Stimulated activated CD8-positive, alpha-beta memory T cell treated with anti-CD3 and anti-CD28 coated beads, Interleukin-15, amount 100 ng/mL, for 4 hours (primary cell): ENCODE measurements at places on chromosomes 12 and 14.

DNA sequence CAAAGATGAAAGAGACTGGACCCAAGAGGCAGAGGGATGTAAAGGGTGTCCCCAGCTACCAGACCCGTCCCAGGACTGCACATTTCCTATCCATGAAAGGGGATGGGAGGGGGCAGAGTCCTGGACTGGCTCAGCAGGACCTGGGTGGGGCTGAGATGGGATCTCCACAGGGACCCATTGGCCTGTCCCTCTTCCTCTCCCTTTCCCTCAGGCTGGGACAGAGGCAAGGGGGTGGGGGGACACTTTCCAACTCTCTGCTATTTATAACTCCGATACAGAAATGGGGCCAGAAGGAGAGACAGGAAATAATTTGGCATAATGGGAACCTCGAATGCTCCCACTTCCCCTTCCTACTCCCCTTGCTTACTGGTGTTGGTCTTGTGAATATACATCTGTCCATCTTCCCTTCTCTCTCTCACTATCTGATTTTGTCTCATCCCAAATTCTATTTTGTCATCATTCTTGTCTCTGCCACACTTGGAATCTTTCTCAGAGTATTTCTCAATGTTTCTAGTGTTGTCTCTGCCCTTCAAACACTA lies 1.1 kb upstream of the ITGA7 start:
- no peak for DNase-seq

DNA sequence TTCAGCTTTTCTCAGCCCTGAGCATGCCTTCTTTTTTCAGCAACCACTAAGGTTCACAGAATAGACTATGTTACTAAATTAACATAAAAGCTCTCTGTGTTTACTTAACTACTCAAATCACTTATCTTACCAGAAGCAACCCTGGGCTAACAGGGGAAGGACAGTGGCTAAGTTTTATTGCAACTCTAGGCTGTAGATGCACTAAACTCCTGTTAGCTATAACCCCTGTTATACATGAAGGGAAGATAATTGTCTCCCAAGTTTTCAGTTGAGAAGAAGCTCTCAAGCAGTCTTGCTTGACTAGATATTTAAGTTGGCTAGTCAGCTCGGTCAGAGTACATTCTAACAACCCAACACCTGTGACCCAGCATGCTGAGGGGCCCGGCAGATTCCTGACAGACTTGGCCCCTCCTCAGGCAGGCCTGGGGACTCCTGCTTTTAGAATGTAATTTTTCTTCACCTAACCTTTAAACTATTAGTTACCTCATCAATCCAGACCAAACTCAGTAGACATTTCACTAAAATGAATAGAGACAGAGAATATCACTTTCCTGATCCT lies 464.5 kb downstream of the EGLN3 start:
- no peak for DNase-seq

DNA sequence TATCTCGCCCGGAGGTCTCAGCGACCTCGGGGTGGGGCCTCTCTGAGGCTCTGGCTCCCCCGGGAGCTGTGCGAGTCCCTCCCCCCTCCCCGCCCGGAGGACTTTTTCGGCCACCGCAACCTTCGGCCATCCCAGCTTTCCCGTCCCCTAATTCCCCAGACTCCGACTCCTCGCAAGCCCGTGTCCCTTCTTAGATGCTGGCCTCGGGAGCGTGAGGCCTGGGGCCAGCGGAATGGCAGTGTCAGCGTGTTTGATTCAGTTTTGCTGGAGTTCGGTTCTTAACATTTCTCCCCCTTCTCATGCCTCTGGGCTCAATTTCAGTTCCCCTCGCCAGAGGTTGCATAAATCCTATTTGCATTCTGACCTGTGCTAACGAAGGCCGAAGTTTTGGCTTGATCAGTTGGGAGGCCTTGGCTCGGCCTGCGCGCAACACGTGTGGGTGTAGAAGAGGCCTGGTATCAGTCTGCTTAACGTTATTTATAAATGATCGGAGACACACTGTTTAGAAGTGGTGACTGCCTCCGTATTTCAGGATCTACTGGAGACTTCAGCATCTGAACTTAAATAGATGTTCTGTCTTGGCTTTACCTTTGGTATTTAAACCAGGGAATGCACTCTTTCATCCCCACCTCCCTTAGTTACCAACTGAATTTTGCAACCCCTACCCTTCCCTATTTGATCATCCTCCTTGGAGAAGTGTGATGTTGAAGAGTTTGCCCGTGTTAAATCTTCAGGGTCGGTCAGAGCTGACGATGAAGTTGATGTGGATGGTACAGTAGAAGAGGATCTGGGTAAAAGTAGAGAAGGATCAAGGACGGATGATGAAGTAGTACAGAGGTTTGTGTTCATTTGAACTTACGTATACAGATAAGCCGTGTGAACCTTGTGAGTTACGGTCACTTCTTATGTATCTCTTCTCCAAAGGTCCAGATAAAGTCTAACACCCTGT lies 851 bp downstream of the HSP90B1 start:
- peak; percentile 3 for DNase-seq

- peak; percentile 13 for DNase-seq
Measured at GRCh38 chr14:91509083-91509877, 830 bp downstream of the PPP4R3A start.

GRCh38 chr12:49201595-49202295 lies 12.9 kb upstream of the TUBA1A start:
- DNase-seq, result no peak

GRCh38 chr14:51538973-51539372 lies 112.7 kb upstream of the FRMD6 start:
- DNase-seq, result no peak

- no peak for DNase-seq
Measured at GRCh38 chr14:54671537-54671936, 104.6 kb downstream of the SAMD4A start.

GRCh38 chr12:32893458-32893857 lies 3.1 kb downstream of the PKP2 start:
- DNase-seq, result no peak

DNA sequence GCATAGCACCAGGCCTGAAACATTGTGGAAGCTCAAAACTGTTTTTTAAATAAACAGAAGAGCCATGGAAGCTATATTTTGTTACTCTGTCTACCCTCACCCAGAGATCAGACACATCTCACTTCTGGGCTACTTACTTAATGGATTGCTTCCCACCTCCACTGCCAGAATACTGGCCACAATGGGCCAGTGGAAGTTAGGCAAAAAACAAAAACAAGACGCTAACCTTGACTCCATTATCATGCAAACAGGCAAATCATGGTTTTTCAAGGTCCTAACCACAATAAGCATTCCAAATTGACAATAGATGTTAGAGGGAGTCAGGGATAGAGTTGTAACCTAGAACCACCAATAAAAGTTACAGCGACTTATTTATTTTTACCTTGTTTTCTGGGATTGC lies 52.7 kb upstream of the PTCSC3 start:
- no peak for DNase-seq

DNA sequence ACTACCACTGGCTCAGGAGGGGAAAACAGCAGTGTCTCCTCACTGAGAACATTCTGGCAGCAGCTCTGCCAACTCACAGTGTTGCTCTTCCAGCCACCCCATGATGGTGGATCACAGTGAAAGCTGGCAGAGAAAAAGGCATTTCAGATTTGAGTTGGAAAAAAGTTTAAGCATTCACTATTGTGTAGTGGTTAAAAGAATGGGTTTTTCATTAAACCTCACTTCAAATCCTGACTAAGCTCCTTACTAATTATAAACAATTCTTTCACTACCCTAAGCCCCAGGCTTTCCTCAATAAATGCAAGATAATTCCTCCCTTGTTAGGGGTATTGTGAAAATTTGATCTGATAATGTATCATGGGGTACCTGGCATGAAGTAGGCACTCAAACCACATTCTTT lies 518.1 kb downstream of the SNAPC1 start:
- no peak for DNase-seq

- no peak for DNase-seq
Measured at GRCh38 chr14:28130610-28131284, 635.8 kb upstream of the FOXG1 start.

- DNase-seq, result no peak
Measured at GRCh38 chr14:64938972-64939816, 3.4 kb downstream of the GPX2 start.

- no peak for DNase-seq
Measured at GRCh38 chr12:96751626-96752025, 155.4 kb upstream of the NEDD1 start.

DNA sequence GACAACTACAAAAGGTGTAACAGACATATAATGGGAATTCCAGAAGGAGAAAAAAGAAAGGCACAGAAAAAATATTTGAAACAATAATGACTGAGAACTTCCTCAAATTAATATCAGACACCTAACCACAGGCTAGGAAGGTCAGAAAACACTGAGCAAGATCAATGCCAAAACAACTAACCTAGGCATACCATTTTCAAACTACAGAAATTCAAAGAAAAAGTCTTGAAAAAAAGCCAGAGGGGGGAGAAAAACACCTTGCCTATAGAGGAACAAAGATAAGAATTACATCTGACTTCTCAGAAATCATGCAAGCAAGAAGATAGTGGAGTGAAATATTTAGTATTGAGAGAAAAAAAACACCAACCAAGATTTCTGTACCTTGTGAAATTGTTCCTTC lies 77.8 kb downstream of the RIN3 start:
- no peak for DNase-seq

GRCh38 chr14:64117671-64118402 lies 176.3 kb downstream of the ESR2 start:
- no peak for DNase-seq

DNA sequence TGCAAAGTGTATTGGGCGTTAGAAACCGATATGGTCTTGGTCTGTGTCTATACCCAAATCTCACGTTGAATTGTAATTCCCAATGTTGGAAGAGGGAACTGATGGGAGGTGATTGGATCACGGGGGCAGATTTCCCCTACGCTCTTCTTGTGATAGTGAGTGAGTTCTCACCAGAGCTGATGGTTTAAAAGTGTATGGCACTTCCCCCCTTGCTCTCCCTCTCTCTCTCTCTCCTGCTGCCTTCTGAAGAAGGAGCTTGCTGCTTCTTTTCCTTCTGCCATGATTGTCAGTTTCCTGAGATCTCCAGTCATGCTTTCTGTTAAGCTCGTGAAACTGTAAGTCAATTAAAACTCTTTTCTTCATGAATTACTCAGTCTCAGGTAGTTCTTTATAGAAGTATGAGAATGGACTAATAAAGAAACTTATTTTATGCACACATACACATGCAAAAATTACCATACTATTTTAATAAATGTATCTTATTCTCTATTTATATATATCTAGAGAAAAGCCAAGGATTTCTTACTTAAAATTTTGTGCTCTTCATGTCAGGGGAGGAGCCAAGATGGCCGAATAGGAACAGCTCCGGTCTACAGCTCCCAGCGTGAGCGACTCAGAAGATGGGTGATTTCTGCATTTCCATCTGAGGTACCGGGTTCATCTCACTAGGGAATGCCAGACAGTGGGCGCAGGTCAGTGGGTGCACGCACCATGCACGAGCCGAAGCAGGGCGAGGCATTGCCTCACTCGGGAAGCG lies 1891.0 kb upstream of the FLRT2 start:
- no peak for DNase-seq
